ENCODE measurements at places on chromosomes 7 and 10.

DNA sequence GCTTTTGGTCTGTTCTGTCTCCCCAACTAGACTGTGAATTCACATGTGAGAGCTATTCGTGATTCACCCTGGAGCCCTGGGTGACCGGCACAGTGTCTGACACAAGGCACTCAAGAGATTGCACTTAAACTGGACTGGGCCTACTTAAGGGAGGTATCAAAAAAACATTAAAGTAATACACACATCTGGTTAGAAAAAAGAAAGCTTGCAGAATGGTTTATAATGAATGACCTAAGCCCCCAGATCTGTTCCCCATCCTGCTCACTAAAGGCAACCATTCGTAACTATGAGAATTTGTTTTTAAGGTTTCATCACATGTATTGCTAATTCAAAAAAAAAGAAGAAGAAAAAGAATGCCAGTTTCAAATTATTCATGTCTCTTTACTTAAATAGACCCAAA is 74.5 kb downstream of the DGKI start:
- peaks cover 5% of the 10 kb centered on the region for H3K4me1 ChIP-seq
- no peak for DNase-seq
- H3K27ac ChIP-seq, result no peak overlapping the region
- H3K36me3 ChIP-seq, result no peaks in the 10 kb centered on the region
- no peaks in the 10 kb centered on the region for H3K27me3 ChIP-seq
- H3K4me3 ChIP-seq, result no peak overlapping the region

DNA sequence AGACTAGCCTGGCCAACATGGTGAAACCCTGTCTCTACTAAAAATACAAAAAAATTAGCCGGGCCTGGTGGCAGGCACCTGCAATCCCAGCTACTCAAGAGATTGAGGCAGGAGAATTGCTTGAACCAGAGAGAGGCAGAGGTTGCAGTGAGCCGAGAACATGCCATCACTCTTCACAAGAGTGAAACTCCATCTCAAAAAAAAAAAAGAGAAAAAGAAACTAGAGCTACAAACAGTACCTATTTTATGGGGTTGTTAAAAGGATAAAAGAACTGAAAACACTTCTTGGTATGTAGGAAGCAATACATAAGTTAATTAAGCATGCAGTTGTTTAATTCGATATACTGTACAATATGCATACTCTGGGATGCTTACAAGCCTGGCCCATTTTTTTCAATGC is 216.9 kb downstream of the SORCS1 start:
- H3K27ac ChIP-seq, result no peak overlapping the region
- no peak overlapping the region for H3K4me3 ChIP-seq
- H3K27me3 ChIP-seq, result no peaks in the 10 kb centered on the region
- H3K36me3 ChIP-seq, result no peaks in the 10 kb centered on the region
- no peak for DNase-seq

- no peak for DNase-seq
- no peak overlapping the region for H3K4me3 ChIP-seq
- peaks cover 4% of the 10 kb centered on the region for H3K4me1 ChIP-seq
- H3K27ac ChIP-seq, result no peak overlapping the region
Observed at GRCh38 chr7:111499027-111499426, 63.3 kb downstream of the IMMP2L start.

GRCh38 chr10:125734823-125735222 is 15.3 kb downstream of the EDRF1 start:
- no peaks in the 10 kb centered on the region for H3K27me3 ChIP-seq
- DNase-seq, result no peak

DNA sequence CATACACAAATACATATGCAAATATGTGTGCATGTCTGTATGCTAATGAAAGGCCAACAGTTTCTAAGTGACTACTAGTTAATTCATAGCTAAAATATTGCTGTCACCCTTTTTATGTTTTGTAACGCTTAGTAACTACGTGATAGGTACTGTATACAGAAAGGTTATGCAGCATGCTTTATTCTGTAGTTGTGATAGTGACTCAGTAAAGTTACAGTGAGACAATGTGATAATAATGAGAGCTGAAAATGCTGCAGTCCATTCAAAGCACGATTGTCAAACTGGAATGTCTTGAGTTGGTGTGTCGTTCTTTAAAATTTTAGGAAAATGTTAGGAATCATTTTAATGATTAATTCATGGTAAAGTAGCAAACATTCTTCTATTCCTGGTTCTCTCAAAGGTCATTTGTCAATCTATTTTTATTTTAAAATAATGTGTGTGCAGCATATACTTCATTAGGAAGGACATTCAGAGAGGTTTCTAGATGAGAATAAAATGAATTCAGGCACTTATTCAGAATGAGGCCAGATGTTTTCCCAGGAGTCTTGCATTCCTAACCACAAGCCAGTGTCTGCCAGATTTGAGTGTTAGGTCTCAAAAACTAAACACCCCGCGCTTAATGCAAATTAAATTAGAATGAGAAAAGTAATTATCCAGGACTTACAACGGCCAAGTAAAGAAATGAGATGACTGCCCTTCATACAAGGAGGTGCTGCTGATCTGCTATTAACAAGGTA is 408.8 kb upstream of the FZD8 start:
- no peaks in the 10 kb centered on the region for H3K36me3 ChIP-seq
- no peak for DNase-seq
- no peak overlapping the region for H3K27ac ChIP-seq
- H3K4me1 ChIP-seq, result peaks cover 8% of the 10 kb centered on the region
- H3K27me3 ChIP-seq, result no peaks in the 10 kb centered on the region
